AG10803 (cell line): ENCODE measurements at places on chromosomes 3 and 15.

DNA sequence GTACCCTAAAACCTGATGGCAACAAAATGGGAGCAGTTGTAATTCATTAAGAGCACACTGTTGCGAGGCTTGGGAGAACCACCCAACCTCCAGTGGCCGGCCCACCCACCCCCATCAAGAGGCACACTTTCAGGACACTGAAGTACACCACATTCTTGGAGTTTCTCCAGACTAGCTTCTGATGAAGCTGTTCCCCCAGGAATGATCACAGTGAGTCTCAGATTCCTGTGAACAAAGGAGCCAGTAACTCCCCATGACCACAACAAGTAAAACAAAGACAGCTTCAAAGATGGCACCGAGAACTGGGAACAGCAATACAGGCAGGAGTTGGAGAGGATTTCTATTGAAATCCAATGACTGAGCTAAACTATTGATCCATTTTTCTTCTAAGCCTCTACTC lies 126.0 kb downstream of the ST8SIA2 start:
- peak; percentile 18 for DNase-seq

DNA sequence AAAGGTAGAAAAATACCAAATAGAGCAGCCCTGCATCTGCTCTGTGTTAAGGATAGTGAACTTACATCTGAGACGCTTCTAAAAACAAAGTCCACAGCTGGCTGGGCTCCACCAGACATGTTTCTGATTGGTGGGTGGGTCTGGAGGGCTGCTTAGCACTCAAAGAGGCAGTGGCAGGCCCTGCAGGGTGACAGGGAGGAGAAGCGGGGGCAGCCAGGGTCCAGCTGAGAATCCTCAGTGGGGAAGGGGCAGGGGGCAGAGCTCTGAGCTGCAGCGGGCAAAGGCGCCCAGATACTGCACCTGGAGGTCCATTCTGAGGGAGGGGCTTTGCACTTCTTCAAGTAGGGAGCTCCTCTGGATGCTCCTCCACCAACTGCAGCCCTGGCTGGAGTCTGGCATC lies 28.1 kb downstream of the PRR23E start:
- DNase-seq: no peak

DNA sequence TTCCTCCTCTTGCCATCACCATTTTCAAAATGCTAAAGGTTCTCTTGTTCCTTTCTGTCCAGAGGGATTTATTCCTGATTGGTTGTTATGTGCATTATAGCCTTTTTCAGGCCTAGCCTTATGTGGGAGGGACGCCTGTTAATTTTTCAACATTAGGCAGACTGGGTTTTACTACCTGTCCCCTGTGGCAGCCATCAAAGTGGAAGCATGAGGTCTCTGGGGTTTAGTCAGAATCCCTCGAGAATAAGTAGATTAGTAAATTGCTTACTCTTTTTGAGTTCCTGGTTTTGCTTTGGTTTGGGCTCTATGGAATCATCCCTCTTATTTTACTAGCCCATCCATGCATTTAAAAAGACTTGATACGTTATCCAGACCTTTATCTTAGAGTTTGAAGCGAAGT lies 32.4 kb downstream of the PAK2 start:
- DNase-seq: no peak

GRCh38 chr3:143217283-143217682 lies 97.7 kb downstream of the CHST2 start:
- DNase-seq: no peak

GRCh38 chr3:107969994-107970819 lies 120.6 kb downstream of the CD47 start:
- no peak for DNase-seq

DNA sequence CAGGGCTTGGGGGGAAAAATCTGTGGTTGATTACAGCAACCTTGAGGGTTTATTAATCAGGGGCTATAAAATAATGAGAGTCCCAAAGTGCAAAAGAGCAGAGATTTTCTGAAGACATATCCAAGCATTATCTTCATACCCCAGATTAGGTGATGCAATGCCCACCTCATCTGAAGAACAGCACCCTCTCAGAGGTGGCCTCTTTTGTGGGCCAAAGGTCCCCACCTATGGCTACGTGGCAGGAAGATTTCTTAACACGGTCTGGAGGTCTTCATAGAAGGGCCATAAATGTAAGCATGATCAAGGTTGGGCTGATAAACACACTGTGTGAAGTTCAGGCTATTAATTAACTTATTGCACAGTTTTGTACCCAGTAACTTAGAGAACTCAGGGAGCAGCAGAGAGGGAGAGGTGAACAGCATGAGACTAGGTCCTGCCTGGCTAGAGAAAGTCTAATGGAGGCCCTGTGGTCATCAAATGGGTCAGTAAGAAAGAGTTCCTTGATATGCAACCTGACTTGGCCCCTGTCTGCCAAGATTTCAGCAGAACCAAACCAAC lies 29.6 kb upstream of the RBP2 start:
- no peak for DNase-seq

- DNase-seq: no peak
Measured at GRCh38 chr3:158771577-158771976, 30.3 kb upstream of the MFSD1 start.

GRCh38 chr3:159892801-159893200 lies 95.8 kb upstream of the IL12A start:
- no peak for DNase-seq

DNA sequence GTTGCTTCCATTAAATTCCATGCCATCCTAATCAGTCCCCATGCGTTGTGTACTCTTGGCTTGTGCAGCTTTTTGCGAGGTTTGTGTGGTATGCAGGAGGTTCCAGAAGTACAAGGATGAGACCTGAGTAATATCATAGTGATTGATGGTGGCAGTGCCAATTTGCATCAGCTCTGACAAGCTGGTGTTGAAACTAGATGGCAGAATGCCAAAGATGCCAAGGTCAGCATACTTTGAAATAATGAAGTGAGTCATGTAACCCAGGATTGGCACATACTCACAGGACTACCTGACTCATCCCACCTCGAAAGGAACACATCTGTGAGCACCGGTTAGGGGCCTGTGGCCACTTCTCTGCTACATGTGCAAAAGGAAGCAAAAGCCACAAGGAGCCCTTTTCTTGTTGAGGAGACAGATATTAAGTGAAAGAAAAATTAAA lies 14.3 kb downstream of the KAT2B start:
- peak; percentile 90 for DNase-seq
